ENCODE measurements at places on chromosomes 2 and 18.
A peak's percentile ranks its signal among the peaks of the same experiment; 100 is the strongest.

DNA sequence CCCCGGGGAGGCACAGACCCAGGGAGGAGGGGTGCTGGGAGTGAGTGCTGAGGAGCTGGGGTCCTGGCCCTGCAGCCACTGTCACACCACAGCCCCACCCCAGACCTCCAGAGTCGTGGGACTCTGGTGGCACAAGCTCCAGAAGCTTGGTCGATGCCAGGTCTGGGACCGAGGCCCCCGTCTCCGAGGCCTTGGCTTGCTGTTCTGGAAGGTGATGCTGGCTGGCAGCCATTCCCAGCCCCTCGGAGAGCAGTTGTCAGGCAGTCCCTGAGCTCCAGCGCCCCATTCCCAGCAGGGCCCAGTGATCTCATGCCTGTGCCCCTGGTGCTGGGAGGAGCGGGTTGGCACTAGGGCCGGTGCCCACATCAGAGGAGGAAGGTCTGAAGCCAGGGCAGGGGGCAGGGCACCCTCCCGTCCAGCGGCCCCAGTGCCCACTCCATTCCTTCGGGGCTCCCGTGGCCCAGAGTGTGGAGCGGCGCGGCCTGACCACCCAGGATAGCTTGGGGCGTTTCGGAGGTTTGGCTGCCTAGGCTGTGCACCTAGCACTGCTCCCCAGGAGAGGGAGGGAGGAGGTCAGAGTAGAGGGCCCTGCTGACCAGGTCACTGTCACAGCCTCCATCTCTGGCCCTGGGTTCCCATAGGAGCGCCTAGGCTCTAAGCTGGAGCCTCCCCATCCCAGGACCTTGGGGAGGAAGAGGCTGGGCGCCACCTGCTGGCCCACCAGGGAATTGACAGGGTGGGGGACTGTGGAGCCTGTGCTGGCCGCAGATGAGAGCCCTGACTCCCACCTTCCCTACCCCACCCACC lies 16.8 kb upstream of the ALPI start:
- no peaks in the 10 kb centered on the region for H3K36me3 ChIP-seq
- DNase-seq = peak; percentile 46
- no peak overlapping the region for H3K27ac ChIP-seq

- H3K36me3 ChIP-seq = no peaks in the 10 kb centered on the region
- H3K4me1 ChIP-seq = no peaks in the 10 kb centered on the region
- no peak overlapping the region for H3K27ac ChIP-seq
Measured at GRCh38 chr2:221758076-221758475, 186.0 kb upstream of the EPHA4 start.

DNA sequence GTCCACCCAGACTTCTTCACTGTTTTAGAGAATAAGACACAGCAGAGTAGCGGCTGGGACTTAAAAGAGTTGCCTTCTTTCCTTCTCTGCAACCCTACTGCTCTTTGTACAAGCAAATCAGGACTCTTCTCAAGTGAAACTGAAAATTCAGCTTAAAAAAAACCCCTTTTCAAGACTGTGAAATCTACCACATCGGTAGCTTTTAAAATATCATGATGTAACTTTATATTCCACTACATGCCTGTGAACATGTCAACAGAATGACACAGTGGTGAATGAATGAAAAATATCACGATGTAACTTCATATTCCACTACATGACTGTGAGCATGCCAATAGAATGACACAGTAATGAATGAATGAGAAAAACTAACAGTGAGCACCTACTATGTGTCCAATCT lies 53.4 kb downstream of the TCF4 start:
- H3K36me3 ChIP-seq = no peaks in the 10 kb centered on the region
- no peaks in the 10 kb centered on the region for H3K27me3 ChIP-seq
- DNase-seq = no peak
- H3K4me3 ChIP-seq = no peak overlapping the region

- no peak for DNase-seq
- no peak overlapping the region for H3K27ac ChIP-seq
Measured at GRCh38 chr2:52539026-52539970, 1228.3 kb upstream of the CHAC2 start.

DNA sequence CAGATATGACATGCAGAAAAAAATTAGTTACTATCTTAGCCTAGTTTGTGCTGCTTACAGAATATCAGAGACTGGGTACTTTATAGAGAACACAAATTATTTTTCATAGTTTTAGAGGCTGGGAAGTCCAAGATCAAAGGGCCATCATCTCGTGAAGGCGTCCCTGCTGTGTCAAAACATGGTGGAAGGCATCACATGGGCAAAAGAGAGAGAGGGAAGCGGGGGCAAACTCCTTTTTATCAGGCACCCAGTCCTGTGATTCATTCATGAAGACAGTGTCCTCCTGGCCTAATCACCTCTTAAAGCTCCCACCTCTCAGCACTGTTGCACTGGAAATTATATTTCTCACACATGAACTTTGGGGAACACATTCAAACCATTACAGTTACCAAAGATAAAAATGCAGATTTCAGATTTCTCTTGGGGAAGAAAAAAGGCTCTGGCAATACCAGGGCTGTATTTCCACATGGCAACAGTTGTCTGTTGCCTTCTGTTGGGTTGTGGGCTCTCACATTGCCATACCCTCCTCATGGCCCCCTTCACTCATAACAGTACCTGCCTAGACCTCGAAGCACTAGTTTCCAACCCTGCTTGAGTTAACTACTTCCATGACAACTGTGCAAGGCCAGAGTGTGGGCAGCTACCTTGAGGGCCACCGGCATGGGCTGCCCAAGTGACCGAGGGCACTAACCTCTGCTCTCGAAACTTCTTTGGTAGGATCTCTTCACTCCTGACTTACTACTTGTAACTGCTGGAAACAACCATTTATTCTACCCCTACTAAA lies 2.7 kb upstream of the ACTR3 start:
- no peak for DNase-seq
- H3K27me3 ChIP-seq = no peaks in the 10 kb centered on the region
- peaks cover 23% of the 10 kb centered on the region for H3K4me1 ChIP-seq
- H3K27ac ChIP-seq = peak overlapping the region; percentile 56

DNA sequence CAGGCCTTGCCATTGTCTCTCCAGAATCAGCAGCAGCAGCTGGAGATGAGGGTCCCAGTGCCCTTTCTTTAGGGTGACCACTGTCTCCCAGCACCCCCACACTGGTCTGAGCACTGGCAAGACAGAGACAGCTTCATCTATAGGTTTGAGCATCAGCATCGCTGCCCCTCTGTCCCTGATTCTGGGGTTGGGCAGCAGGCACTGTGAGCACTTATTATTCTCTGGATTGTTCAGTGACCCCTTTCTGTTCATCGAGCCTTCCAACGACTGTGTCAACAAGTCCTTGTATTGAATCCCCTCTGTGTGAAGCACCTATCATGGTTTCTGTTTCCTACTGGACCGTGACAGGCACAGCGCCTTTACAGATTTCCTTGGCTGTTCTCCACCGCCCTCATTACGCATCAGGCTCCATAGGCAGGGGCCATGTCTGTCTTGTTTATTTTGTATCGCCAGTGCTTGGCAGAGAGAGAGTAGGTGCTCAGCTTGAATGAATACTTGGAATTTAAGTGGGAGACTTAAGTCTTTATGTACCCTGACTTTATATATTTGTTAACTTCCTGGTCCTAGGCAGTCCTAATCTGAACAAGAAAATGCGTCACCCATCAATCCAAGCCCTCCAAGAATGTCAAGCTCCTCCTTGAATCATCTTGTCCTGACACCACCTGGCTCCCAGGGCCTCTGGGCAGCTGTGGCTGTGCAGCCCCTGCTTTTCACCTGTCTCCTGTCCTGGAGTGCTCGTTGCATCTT lies 11.4 kb downstream of the MALL start:
- H3K36me3 ChIP-seq = peaks cover 13% of the 10 kb centered on the region
- peak overlapping the region; percentile 100 for H3K27ac ChIP-seq
- peaks cover 75% of the 10 kb centered on the region for H3K4me1 ChIP-seq
- DNase-seq = no peak
- H3K4me3 ChIP-seq = no peak overlapping the region
- H3K27me3 ChIP-seq = no peaks in the 10 kb centered on the region

- H3K36me3 ChIP-seq = no peaks in the 10 kb centered on the region
- DNase-seq = no peak
- no peak overlapping the region for H3K4me3 ChIP-seq
- peaks cover 3% of the 10 kb centered on the region for H3K4me1 ChIP-seq
- no peaks in the 10 kb centered on the region for H3K27me3 ChIP-seq
Measured at GRCh38 chr2:21256006-21256405, 132.2 kb downstream of the TDRD15 start.

DNA sequence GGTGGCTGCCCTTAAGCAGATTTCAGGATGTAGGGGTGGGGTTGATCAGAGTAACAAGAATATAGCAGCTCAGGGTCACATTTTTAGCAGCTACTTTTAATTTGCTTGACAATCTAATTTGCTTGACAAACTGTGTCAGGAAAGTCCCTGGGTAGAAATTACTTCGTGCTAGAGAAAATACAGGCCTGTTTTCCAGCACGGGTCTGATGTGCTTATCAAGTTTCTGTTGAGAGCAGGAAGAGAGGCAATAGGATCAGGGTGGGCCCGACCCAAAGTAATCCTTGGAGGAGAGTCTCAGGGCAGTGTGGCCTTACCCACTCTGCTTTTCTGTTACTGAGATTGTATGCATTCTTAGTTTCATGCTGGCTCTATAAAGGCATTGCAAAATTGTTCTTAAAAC lies 221.5 kb downstream of the TSN start:
- H3K4me1 ChIP-seq = no peaks in the 10 kb centered on the region
- H3K27ac ChIP-seq = no peak overlapping the region
- no peaks in the 10 kb centered on the region for H3K27me3 ChIP-seq
- no peak overlapping the region for H3K4me3 ChIP-seq
- H3K36me3 ChIP-seq = no peaks in the 10 kb centered on the region

GRCh38 chr2:236073246-236073645 lies 94.9 kb downstream of the GBX2 start:
- H3K36me3 ChIP-seq = no peaks in the 10 kb centered on the region
- H3K4me1 ChIP-seq = peaks cover 5% of the 10 kb centered on the region
- no peak overlapping the region for H3K27ac ChIP-seq
- H3K4me3 ChIP-seq = no peak overlapping the region

- no peak overlapping the region for H3K4me3 ChIP-seq
- H3K36me3 ChIP-seq = no peaks in the 10 kb centered on the region
- no peaks in the 10 kb centered on the region for H3K4me1 ChIP-seq
- no peak overlapping the region for H3K27ac ChIP-seq
- DNase-seq = no peak
Measured at GRCh38 chr18:56284319-56284718, 354.1 kb downstream of the TXNL1 start.

DNA sequence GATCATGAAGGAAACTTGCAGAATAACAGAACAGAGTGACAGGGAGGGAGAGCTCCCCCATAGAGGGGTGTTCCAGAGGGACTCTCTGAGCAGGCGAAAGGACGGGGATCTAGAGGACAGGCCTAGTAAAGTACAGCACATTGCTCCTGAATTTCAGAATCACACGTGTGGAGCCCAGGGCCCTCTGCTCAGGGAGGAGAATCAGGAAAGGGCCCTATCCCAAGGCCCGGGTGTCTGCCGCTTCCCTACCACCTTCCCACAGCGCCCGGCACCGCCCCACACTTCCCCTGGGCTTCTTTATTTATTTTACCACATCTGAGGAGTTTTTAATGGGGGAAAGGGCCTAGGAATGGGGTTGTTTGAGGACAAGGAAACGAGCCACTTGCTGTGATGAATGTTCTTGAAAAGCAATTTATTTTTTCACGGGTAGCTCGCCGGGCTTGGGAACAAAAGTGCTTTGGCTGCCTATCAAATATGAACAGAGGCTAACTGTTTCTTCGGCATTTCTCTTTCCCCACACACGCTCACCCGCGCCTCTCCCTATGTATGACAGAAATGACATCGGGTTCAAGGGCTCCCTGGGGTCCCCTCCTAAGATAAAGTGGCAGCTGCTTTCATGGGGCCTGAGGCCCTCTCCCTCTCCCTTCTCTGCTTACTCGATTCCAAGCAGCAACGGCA lies 79.3 kb upstream of the GLI2 start:
- no peak for DNase-seq
- no peaks in the 10 kb centered on the region for H3K36me3 ChIP-seq
- no peaks in the 10 kb centered on the region for H3K27me3 ChIP-seq
- H3K4me3 ChIP-seq = no peak overlapping the region
- H3K4me1 ChIP-seq = no peaks in the 10 kb centered on the region

- DNase-seq = no peak
- H3K27me3 ChIP-seq = no peaks in the 10 kb centered on the region
- no peak overlapping the region for H3K4me3 ChIP-seq
- no peaks in the 10 kb centered on the region for H3K36me3 ChIP-seq
- peaks cover 24% of the 10 kb centered on the region for H3K4me1 ChIP-seq
- H3K27ac ChIP-seq = no peak overlapping the region
Measured at GRCh38 chr18:23306822-23307221, 146.3 kb upstream of the RIOK3 start.

- H3K27ac ChIP-seq = no peak overlapping the region
- H3K36me3 ChIP-seq = peaks cover 4% of the 10 kb centered on the region
- H3K4me3 ChIP-seq = no peak overlapping the region
- no peak for DNase-seq
- no peaks in the 10 kb centered on the region for H3K27me3 ChIP-seq
- no peaks in the 10 kb centered on the region for H3K4me1 ChIP-seq
Measured at GRCh38 chr2:32783933-32784332, 156.1 kb downstream of the TTC27 start.

GRCh38 chr2:66641685-66642084 lies 206.8 kb downstream of the MEIS1 start:
- no peaks in the 10 kb centered on the region for H3K4me1 ChIP-seq
- H3K27ac ChIP-seq = no peak overlapping the region
- H3K4me3 ChIP-seq = no peak overlapping the region
- no peaks in the 10 kb centered on the region for H3K36me3 ChIP-seq
- H3K27me3 ChIP-seq = no peaks in the 10 kb centered on the region
- DNase-seq = no peak

DNA sequence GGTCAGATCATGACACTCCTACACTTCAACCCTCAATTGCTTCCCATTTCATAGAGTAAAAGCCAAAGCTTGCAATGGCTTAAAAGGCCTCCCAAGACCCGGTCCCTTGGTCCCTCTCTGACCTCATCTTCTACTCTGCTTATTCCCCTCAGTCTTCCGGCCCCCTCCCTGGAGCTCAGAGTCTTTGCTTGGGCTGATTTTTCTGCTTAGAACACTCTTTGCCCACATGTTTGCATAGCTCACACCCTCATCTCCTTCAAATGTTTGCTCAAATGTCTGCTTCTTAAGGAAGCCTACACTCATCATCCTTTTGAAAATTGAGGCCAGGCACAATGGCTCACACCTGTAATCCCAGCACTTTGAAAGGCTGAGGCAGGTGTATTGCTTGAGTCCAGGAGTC lies 65.6 kb upstream of the CAPN13 start:
- no peaks in the 10 kb centered on the region for H3K27me3 ChIP-seq
- H3K4me1 ChIP-seq = peaks cover 12% of the 10 kb centered on the region
- no peak overlapping the region for H3K27ac ChIP-seq
- no peaks in the 10 kb centered on the region for H3K36me3 ChIP-seq

DNA sequence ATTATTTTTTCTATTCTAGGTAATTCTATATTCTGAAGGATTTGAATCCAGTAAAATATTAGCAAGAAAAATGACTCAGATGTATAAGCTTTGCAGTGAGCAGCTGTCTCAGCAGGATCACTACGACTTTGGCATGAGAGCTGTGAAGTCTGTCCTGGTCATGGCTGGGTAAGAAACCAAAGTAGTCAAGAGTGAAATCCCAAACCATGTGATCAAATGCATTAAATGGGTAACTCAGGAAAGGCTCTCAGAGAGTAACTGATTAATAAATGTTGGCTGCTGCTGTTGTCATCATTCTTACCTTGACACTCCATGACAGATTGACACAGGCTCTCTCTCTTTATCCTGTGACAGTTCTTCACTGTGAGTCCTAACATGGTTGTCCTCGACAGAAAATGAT lies 124.1 kb downstream of the DNAH6 start:
- no peaks in the 10 kb centered on the region for H3K27me3 ChIP-seq
- no peak overlapping the region for H3K4me3 ChIP-seq
- H3K27ac ChIP-seq = no peak overlapping the region
- no peak for DNase-seq

All from RWPE2 (cell line).